ENCODE measurements at places on chromosomes 11 and 22. TPM values are rescaled to one million over a fixed set of nuclear protein-coding genes. Genes with fewer than 3 reads are reported as not detected.

The EHF gene
- total RNA-seq = 0.96 TPM

The PRR33 gene
- not detected for total RNA-seq

The HSPB2 gene
- total RNA-seq = not detected

The SCUBE1 gene
- total RNA-seq = 0.26 TPM

The KCNQ1OT1 gene
- total RNA-seq = 0.05 TPM

Data from A549 treated with Mapracorat at 1 μM for 4 hours (cell line).